Activated T-helper 1 cell treated with anti-CD3 and anti-CD28 coated beads, Interleukin-12 subunit alpha, Interleukin-12 subunit beta, Interleukin-2, Interleukin-4 antibody, amounts not matched to agents 30 ng/mL and 10 ng/mL and 1 ng/mL, durations not matched to agents 14 hours and 24 hours and 36 hours (primary cell): ENCODE measurements at places on chromosomes 13 and 19.

DNA sequence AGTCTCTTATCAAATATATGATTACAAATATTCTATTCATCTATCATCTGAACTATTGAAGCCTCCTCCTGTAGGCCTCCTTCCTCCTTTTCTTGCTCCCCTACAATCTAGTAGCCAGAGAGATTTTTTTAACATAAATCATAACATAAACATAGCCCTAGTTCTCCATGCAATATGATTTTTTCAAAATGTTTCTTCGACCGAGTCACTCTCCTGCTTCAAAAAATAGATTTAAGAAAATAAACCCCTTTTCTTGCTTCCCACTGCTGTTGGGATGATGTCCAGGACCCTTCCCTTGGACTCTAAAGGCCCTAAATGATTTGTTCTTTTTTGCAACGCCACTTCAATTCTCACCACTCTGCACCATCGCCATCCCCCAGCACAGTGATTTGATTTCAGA, 319.7 kb upstream of the TSHZ3 start:
- DNase-seq: no peak

DNA sequence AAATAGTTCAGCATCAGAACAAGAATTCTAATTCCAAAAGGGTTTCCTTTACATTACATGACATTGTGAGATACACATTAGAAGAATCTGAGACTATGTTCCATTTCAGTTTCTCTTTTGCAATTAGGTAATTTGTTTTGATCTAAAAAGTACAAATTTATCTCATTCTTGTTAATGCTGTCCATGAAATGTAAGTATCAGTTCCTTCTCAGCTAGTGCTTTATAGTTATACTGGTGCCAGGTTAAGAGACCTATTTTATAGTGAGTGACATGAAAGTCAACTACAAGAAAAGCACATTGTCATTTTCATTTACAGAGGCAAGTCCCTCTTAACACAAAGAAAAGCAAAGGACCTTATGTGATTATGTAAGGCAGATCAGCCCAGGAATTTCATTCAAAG, 43.9 kb downstream of the RCBTB2 start:
- DNase-seq: no peak

GRCh38 chr19:33022472-33023116, 42.1 kb downstream of the RHPN2 start:
- no peak for DNase-seq

GRCh38 chr19:16118489-16119033, 6.9 kb downstream of the RAB8A start:
- peak; percentile 41 for DNase-seq

GRCh38 chr19:38400361-38400760, 2.5 kb upstream of the FAM98C start:
- DNase-seq: no peak

- DNase-seq: no peak
Measured at GRCh38 chr13:87355451-87355850, 315.7 kb upstream of the SLITRK5 start.

GRCh38 chr19:40717880-40718773, 1.2 kb downstream of the ITPKC start:
- no peak for DNase-seq

DNA sequence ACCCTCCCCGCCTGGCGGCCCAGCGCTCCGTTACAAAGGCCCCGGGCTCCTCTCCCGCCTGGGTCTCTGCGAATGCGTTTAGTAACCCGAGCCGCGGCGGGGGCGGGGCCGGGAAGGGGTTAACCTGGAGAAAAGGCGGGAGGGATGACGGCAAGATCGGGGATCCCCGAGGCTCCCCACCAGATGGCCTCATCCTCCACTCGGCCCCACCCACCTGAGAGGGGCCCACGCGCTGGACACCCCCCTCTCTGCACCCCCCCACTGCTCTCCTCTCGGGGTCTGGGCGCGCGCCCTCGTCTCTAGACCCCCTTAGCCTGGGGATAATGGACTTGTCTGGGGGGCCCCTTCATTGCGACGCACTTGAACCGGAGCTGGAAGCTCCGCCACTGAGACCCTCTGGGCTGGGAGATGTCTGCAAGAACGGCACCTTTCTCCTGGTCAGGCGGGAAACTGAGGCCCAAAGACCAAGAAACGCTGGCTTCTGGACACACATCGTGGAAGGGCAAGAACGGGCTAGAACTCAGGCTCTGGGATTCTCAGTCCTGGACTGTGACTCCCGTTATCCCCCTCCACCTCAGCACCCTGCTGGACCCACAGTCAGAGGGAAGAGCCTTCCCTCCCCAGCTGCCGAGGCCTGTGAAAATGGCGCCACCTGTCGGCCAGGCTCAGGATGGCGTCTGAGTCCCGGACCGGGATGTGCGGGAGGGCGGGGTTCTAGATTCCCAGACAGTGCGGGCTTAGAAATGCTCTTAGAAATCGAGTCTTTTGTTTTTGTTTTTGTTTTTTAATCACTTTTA, 2.9 kb upstream of the LTBP4 start:
- DNase-seq: peak; percentile 80

DNA sequence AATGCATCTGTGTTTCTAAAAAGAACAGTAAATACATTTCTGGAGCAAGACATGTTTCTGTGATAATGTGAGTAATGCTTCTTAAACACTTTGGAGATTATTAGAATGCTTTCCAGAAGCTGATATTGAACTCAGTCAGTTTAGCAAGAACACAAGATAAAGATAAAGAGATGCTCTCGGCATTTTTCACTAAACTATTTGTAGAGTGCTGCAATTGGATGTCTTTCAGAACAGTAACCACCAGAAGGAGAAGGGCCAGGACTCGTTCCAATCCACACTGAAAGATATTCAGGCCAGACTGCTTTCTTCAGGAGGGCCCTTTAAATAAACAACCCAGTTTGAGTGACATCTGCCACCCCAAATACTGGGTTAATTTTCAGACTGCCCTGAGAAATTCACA, 456.0 kb downstream of the TBC1D4 start:
- no peak for DNase-seq

DNA sequence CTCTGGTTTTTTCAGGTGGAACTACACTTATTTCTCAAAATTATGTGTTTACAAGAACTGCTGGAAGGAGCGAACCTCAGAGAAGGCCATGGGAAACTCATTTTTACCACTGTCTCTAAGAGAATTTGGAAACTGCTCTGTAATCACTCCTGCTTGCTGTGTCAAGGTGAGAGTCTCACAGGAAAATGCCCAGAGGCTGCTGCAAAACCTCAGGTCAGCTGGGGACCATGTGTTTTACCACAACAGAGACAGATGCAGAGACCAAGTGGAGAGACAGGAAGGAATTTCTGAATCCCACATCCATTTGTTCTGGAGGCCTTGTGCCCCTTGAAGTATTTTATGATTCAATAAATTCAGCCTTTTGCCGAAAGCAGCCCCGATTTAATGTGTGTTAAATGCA, 743.8 kb upstream of the SLC10A2 start:
- no peak for DNase-seq

DNA sequence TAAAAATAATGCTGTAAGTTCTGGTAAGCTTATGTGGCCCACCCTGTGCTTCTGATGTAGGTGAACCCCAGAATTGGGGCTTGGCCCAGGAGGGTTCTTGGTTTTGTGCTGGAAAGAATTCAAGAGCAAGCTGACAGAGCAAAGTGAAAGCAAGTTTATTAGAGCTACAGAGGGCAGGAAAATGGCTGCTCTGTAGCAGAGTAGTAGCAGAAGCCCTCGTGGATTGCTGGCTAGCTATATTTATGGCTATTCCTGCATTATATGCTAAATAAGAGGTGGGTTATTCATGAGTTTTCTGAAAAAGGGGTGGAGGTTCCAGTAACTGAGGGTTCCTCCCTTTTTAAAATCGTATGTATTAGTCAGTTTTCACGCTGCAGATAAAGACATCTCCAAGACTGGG, 20.6 kb upstream of the ZNF599 start:
- no peak for DNase-seq

DNA sequence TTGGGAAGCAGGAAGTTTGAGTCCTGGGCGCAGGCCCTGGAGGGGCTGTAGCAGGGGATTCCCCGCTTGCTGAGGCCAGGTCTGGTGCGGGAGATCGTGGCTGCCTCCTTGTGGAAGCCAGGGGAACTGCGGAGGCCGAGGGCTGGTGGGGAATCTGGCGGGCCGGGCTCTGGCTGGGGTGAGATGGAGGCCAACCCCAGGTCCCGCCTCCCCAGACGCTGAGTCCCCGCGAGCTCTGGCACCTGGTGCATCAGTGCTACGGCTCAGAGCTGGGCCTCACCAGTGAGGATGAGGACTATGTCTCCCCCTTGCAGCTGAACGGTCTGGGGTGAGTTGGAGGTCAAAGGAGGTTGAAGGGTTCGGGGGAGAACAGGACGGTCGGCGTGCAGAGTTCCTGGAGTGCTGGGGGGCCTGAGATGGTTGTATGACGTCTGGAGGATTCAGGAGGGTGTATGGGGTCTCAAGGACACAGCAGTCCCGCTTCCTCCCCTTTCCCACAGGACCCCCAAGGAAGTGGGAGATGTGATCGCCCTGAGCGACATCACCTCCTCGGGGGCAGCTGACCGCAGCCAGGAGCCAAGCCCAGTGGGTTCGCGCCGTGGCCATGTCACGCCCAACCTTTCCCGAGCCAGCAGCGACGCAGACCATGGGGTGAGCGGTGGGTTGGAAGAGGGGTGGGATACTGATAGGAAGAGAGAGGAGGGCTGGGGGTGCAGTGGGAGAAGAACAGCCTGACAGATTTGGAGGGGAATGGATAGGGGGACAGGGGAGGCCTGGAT, 13.1 kb downstream of the GRAMD1A start:
- DNase-seq: peak; percentile 59

DNA sequence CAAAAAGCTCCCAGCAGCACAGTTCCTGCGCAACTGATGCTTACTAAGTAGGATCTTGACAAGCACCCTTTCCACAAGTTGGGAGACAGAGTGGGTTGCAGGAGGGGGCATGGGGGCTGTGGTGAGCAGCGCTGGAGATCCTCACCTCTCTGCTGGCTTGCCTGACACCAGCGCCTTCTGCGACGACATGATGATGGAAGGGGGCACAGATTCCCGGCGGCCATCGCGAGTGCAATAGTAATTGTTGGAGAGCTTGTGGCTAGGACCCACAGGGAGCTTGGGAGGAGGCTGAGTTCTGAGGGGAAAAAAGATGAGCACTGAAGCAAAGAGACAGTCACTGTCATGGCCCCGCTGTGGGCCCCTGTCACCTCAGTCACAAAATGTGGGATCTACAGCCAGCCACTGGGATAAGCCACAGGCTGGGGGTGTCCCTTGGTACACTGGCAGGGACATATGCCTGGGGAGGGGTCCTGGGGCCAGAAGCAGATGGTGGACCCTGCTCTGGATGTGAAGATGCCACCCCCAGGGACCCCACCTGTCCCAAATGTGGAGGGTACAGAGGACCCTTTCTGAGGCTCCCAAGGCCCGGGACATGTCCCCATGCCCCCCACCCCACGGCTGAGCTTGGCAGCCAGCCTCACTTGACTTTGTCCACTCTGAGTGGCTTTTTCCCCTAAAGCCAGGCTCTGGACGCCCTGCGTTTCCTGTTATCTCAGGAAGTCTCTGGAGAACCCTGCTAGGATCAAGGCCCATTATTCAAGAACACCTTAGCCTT, 4.6 kb downstream of the NDUFA7 start:
- DNase-seq: no peak

GRCh38 chr13:38697628-38698333, 10.9 kb downstream of the FREM2 start:
- no peak for DNase-seq

GRCh38 chr19:31991984-31992655, 353.3 kb upstream of the ZNF507 start:
- no peak for DNase-seq

- no peak for DNase-seq
Measured at GRCh38 chr19:55625004-55625326, 599 bp upstream of the ZNF784 start.

GRCh38 chr19:14519860-14520407, 1.7 kb upstream of the DNAJB1 start:
- no peak for DNase-seq

- no peak for DNase-seq
Measured at GRCh38 chr13:70249332-70250064, 141.2 kb upstream of the KLHL1 start.

- peak; percentile 72 for DNase-seq
Measured at GRCh38 chr13:108915634-108916512, 286.5 kb downstream of the MYO16 start.

DNA sequence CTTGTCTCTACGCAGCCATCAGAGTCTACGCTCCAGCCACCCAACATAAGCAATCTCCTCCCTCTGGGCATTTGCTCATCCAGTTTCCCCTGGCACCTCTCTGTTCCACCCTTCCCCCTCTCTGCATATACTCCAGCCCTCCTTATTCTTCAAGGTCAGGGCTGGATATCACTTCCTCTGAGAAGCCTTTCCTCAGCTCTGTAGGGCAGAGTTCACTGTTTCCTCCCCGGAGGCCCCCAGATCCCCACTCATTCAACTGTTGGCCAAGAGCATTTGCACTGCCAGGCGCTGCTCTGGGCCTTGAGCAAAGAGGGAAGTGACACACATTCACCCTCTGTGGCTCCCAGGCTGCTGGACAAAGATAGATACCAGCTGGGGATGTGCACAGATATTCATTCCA, 3.3 kb downstream of the FCGRT start:
- no peak for DNase-seq

GRCh38 chr19:41994521-41994971, 516 bp upstream of the ATP1A3 start:
- no peak for DNase-seq

- no peak for DNase-seq
Measured at GRCh38 chr13:46964789-46965527, 68.1 kb upstream of the HTR2A start.

- DNase-seq: no peak
Measured at GRCh38 chr13:41645331-41645730, 188.0 kb downstream of the RGCC start.

DNA sequence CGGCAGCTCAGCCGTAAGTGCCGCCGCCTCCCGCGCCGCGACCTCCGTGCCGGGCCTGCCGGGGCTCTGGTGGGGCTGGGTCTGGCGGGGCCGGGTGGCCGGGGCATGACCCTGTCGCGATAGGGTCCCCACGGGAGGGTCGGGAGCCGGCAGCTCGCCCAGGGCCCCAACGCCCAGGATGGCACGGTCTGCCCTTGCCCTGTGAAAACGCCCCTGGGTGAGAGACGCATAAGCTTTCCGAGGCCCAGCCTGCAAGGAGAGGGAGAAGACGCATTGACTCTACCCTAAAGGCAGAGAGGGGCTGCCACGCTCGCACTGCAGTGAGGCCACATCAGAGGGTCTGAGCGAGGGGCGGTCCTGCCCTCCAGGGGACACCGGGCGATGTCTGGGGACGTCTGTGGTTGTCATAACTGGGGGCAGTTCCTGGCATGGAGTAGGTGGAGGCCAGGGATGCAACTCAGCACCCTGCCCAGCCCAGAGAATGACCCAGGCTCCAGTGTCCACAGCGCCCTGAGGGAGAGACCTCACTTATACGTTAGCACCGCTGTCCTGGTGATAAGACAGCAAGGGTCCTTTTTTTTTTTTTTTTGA, 539 bp downstream of the ZNF554 start:
- DNase-seq: no peak

- DNase-seq: no peak
Measured at GRCh38 chr13:103033999-103034398, 32.2 kb downstream of the SLC10A2 start.
